ENCODE measurements at places on chromosomes 6 and 20. TPM values are rescaled to one million over a fixed set of nuclear protein-coding genes. Genes with fewer than 3 reads are reported as not detected.

CSTF1 gene
- 24.2 TPM for total RNA-seq

CPXM1 gene
- 1.1 TPM for total RNA-seq

GINS1 gene
- 5.4 TPM for total RNA-seq

LAMA2 gene
- 7.5 TPM for total RNA-seq

FAM83D gene
- 25.5 TPM for total RNA-seq

NCOA7 gene
- total RNA-seq = 59.3 TPM

NKAIN2 gene
- 0.21 TPM for total RNA-seq

CLVS2 gene
- total RNA-seq = 0.05 TPM

BMP6 gene
- total RNA-seq = 2.1 TPM

CCNC gene
- 50.7 TPM for total RNA-seq

RBPJL gene
- 0.74 TPM for total RNA-seq

KCNK15 gene
- 0.27 TPM for total RNA-seq

APMAP gene
- total RNA-seq = 63.3 TPM

DAAM2 gene
- total RNA-seq = 6.9 TPM

HLA-DQA2 gene
- total RNA-seq = 0.67 TPM
